A549 treated with Hydrocortisone at 1 μM for 4 hours (cell line): ENCODE measurements at places on chromosomes 2 and 18. TPM values are rescaled to one million over a fixed set of nuclear protein-coding genes. Genes with fewer than 3 reads are reported as not detected.

CFAP53 gene
- 0.10 to 0.38 TPM (median 0.30 TPM) in 5 replicates for total RNA-seq

NR4A2 gene
- 1.7 to 3.1 TPM (median 2.1 TPM) in 5 replicates for total RNA-seq

CNDP1 gene
- not detected in 5 replicates for total RNA-seq

FAM161A gene
- total RNA-seq, result 5.8 to 10.0 TPM (median 8.4 TPM) in 5 replicates

TPRKB gene
- total RNA-seq, result 64.7 to 84.6 TPM (median 75.8 TPM) in 5 replicates

DCDC2C gene
- total RNA-seq, result 0.21 to 0.56 TPM (median 0.40 TPM) in 4 of 5 replicates, not detected in the other

SERPINB2 gene
- total RNA-seq, result 0.07 to 0.12 TPM (median 0.07 TPM) in 3 of 5 replicates, not detected in the others

SLC8A1 gene
- total RNA-seq, result 0.21 to 0.41 TPM (median 0.29 TPM) in 5 replicates

DAW1 gene
- total RNA-seq, result 2.2 to 3.2 TPM (median 2.7 TPM) in 5 replicates

NDUFB3 gene
- total RNA-seq, result 126 to 145 TPM (median 134 TPM) in 5 replicates

HNMT gene
- 0.47 to 1.4 TPM (median 0.98 TPM) in 5 replicates for total RNA-seq

ECEL1 gene
- total RNA-seq, result 0.09 to 0.37 TPM (median 0.15 TPM) in 5 replicates

NLRC4 gene
- 0.03 to 0.11 TPM (median 0.10 TPM) in 4 of 5 replicates, not detected in the other for total RNA-seq
